GM03348 (cell line): ENCODE measurements at places on chromosomes 11 and 22.

GRCh38 chr11:125360066-125360465 lies 136.0 kb downstream of the FEZ1 start:
- DNase-seq = no peak

GRCh38 chr11:12150831-12151382 lies 40.5 kb downstream of the MICAL2 start:
- no peak for DNase-seq

GRCh38 chr11:122743949-122744348 lies 88.4 kb downstream of the UBASH3B start:
- DNase-seq = no peak

GRCh38 chr11:118975771-118976709 lies 4.5 kb downstream of the FOXR1 start:
- no peak for DNase-seq

DNA sequence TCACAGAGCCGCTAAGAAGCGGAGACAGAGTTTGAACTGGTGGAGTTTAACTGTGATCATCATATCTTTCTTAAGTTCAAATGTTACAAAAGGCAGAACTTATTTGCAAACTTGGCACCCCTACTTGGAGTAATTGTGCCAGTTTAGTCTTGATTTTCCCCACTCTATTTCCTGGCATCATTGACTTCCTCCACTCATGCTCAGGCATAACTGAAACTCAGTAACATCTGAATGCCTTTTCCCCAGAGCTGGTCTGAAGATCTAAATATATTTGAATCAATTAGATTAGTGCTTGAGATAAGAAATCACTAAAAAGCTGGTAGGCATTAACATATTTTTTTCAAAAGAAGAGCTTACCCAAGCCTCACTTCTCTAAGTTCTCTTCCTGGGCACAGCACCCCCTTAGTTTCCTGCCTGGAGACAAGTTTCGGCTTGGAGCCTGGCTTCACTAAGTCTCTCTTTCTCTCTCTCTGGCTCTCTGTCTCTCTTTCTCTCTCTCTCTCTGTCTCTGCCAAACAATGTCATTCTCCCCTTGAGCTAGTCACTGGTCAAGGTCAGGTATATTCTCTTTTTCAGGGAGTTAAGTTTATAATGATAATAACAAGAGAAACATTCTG lies 190.8 kb downstream of the LUZP2 start:
- DNase-seq = no peak

DNA sequence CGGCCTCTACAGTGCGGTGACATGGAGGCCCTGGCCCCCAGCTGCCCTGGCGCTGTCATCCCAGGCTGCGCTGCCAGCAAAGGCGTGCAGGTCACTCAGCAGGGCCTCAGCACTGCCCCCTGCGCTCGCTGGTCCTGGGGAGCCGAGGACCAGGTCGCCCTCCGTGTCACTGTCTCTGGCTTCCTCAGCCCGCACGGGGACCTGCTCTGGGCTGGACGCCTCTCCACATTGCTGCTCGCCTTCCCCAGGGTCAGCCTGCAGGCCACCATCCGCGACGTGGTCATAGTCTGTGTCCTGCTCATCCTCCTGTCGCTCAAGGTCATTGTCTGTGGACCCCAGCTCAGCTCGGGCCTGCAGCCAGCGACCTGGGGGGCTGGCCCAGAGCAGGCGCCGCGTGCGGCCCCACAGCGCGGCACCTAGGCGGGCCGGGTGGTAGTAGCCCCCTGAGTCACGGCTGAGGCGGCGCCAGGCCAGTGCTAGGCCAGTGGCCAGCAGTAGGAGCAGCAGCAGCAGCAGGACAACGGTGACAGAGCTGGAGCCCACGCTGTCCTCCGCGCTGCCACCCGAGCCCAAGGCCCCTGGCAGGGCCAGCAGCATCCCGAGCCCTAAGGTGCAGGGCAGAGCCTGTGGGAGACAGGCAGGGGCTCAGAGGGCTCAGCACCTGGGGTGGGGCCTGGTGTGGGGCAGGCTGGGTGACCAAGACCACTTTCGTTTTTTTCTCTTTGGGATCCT lies 1.6 kb downstream of the PTPRCAP start:
- DNase-seq = no peak

- DNase-seq = no peak
These were observed 54.0 kb downstream of the C11orf58 start for GRCh38 chr11:16792426-16792825.

DNA sequence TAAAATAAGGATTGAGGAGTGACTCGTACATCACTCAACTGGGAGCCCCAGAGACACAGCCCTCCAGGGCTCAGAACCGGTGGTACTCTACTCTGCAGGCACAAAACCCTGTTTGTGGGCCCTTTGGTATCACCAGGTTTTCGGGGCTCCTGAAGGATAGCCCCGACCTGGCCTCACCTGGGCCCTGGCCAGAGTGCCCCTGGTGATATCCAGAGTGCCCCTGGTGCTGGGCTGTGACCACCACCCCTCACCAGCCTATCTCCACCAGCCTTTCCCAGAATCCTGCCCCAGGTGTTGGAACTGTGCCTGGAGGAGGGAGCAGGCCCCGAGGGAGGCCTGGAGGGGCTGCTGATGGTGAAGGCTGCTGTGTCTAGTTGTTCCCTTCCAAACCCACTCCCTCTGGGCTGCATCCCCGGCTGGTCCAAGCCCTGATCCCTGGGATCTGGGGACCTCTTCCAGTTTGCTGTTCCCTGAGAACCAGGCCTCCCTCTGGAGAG lies 2.2 kb upstream of the GGT5 start:
- DNase-seq = no peak

DNA sequence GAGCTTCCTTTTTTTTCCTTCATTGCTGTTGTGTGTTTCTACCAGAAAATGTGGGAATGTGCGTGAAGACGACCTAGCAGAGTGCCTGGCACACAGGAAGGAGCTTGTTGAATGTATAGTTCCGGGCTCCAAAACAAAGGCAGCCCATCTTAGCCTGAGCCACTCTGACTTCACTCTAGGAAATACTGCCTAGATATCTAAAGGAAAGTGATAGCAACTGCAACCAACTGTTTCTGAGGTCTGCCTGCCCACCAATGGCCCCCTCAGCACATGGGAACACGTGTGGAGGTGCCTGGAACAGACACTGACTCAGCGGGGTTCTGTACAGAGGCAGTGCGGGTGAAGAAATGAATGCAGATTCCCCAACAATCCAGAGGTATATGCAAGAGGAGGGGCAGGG lies 14.7 kb upstream of the XBP1 start:
- no peak for DNase-seq

- DNase-seq = no peak
These were observed 6.5 kb upstream of the MYRF start for GRCh38 chr11:61745781-61746441.

GRCh38 chr11:11217929-11218628 lies 135.0 kb downstream of the CSNK2A3 start:
- DNase-seq = no peak

DNA sequence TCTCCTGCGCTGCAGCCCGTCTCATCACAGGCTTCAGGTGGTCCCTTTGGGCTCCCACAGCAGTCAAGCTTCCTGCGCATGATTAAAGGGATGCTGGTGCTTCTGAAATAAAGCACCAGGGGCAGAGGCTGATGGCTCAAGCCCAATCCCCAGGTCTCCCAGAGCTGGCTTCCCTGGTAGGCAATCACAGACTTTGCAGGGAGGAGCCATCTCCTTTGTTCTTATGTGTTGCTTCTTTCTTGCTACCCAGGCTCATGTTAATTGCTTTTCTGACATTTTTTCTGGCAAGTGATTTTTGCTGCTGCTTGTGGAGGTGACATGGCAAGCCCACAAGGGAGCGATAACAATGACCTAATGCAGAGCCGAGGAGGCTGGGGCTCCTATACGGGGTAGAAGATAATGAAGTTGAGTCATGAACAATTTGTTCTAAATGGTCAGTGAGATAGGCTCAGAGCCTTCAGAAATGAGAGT lies 25.2 kb upstream of the PLET1 start:
- DNase-seq = no peak

DNA sequence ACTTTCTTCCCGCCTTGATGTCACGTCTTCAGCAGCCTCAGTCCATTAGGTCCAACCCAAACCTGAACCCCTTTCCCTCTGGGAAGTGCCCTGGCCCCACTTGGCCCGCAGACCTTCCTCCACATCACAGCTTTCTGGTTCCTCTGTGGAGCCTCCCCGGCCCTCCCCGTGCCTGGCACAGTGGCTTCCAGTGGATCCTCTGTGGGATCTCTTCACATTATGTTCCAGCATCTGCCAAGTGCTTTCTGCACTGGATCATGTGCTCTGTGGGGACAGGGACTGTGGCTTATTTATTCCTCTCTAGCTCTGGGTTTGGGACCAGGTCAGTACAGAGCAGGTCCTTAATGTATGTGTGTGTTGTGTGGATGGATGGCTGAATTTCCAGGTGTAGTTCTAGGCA lies 30.9 kb downstream of the POLR3H start:
- DNase-seq = no peak
